Astrocyte (in vitro differentiated cells and primary cell): ENCODE measurements at places on chromosomes 11 and 22. TPM values are rescaled to one million over a fixed set of nuclear protein-coding genes. Genes with fewer than 3 reads are reported as not detected.

DNA sequence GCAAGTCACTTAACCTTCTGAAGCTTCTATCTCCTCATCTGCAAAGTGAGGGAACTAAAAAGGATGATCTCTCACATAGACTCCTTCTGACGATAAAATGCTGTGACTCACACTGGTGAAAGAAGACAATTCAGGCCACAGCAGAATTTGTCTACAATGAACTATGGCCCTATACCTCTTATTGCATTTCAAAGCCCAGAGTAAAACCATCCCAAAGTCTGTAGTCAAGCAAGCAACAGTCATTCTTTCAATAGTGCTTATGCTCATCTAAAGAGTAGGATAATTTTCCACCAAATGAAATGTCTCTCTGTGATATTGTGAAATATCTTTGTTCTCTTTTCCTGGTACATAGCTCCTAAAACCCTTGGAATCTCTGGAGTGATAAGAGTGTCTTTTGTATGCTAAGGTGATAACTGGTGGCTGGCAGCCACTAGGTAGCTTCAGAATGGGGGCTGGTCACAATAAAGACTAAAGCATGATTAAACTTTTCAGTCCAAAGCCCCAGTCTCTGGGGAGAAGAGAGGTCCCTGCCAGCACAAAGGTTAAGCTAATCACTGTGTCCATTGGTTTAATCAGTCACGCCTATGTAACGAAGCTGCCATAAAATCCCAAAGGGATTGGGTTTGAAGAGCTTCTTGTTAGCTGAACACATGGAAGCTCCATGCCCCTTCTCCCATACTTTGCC is 30.8 kb downstream of the SYTL2 start:
- no peak for DNase-seq

DNA sequence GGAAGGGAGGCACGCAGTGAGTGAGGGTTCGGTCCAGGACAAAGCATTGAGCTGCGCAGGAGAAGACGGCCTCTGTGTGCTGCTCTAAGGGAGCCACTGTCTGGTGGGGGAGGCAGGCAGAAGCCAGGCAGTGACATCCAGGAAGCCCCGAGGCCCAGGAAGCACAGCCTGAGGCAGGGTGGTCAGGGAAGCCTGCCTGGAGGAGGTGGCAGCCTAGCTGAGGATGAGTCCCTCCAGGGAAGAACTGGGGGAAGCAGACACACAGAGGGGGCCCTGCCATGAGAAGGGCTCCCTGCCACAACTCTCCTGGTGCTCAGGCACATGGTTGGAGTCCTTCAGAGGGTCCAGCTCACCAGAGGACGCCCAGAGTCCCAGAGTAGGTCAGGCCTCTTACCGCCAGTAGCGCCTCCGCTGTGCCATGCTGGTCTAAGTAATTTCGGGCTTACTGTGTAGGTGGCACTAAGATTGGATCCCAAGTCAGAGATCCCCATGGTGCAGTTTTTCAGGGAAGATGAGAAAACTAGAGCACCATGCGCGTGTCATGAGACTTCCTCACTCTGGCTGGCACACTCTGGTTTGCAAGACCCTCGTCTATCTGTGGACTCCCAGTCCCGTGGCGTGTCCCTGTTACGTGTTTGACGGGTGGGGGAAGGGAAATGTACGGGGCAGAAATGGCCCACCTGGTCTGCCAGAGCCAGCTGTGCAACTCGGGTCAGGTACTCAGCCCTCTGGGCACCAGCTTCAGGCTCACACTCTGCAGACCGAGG is 887.2 kb downstream of the BRD1 start:
- DNase-seq: no peak

DNA sequence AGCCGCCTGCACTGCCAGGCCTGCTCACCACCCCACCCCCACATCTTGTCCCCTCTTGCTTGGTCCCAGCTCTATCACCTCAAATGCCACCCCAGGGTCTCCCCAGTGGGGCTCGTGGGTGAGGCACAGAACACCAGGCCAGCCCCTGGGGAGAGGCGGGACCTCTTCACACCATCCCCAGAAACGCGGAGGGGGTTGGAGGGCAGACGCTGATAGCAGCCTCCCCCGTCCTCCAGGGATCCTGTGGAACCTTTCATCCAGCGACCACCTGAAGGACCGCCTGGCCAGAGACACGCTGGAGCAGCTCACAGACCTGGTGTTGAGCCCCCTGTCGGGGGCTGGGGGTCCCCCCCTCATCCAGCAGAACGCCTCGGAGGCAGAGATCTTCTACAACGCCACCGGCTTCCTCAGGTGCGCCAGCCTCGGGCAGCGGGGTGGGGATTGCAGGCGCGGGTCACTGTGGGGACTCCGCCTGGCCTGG is 5.8 kb downstream of the PKP3 start:
- DNase-seq: no peak

GAL gene
- 23.4 and 26.3 TPM in 2 replicates for total RNA-seq

ABCG4 gene
- 0.55 and 1.5 TPM in 2 replicates for total RNA-seq
